Cardiac fibroblast (primary cell): ENCODE measurements at places on chromosomes 13 and 19.

GRCh38 chr19:3665681-3666544, 34.4 kb downstream of the PIP5K1C start:
- DNase-seq = peak; percentile 39

- no peak for DNase-seq
Measured at GRCh38 chr19:13023656-13024055, 28.4 kb downstream of the NFIX start.

- DNase-seq = peak; percentile 15
Measured at GRCh38 chr19:45187421-45188100, 9.0 kb downstream of the BLOC1S3 start.

- no peak for DNase-seq
Measured at GRCh38 chr13:105220881-105221280, 1314.6 kb downstream of the EFNB2 start.

DNA sequence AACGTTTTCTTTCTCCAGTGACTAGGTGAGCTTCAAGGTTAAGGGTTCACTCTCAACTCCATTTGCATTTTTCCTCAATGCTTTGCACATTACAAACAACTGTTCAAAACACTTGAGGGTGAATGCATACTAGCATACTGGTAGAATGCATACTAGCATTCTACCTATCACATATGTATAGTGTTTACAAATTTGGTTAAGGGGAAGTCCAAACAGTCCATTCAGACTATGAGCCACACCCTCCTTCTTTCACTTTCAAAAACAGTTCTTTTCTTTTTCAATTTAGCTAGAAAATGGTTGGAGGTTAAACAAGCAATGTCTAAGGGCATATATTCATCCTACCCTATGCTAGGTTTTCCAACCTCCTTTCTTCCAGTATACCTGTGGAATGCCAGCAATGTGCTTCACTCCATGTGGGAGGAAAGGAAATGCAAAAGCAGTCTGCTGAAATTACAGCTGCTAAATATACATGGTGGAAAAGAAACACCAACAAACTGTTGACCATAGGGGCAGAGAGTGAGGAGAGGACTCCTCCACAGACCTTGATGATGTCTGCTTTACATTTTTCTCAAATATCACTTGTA, 102.6 kb downstream of the DOCK9 start:
- no peak for DNase-seq

DNA sequence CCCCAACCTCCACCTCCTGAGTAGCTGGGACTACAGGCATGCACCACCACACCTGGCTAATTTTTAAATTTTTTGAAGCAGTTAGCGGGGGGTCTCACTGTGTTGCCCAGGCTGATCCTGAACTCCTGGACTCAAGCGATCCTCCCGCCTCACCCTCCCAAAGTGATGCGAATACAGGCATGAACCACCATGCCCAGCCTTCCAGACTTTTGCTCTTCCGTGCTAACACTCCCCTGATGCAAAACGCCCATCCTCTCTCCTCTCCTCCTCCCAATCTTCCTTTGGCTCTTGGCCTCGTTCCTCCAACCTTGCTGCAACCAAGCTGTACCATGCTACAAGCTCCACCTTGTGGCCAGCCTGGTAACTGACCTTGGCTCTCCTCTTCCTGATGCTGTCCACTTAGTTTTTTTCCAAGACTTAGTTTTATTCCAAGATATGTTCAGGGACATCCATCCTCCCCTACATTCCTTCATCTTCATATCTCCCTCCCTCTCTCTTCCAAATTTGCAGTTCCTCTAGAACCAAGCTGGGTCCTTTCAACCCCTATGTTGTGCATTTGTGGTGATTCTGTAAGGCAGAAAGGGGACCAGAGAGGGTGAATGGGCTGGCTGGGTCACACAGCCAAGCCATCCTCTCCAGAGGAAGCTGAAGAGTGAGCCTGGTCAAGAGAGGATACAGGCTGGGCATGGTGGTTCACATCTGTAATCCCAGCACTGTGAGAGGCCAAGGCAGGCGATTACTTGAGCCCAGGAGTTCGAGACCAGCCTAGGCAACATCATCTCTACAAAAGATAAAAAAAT, 32.8 kb downstream of the TINCR start:
- peak; percentile 32 for DNase-seq

- peak; percentile 67 for DNase-seq
Measured at GRCh38 chr13:99057310-99057975, 79.6 kb upstream of the DOCK9 start.

- DNase-seq = no peak
Measured at GRCh38 chr13:54198911-54199310, 1170.3 kb downstream of the OLFM4 start.

DNA sequence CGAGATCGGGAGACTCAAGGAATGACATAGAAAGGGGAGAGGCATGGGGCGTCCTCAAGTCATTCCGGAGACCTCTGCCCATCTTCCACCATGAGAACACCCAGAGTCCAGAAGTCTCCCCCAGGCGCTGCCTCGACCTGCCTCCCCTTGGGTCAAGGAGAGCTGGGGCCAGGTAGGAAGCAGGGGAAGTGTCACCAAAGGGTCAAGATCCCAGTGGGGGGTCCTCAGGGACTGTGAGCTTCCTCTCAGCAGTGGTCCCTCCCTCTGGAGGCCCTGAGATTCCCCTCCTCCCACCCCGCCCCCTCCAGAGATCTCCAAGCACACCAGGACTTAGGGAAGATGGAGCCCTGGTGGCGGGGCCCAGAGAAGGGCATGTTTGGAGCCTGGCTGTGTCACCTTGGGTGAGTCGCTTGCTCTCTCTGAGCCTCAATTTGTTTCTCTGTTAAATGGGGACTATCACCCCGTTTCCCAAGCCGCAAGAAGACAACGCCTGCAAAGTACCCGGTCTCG, 919 bp downstream of the DACT3 start:
- DNase-seq = peak; percentile 41

DNA sequence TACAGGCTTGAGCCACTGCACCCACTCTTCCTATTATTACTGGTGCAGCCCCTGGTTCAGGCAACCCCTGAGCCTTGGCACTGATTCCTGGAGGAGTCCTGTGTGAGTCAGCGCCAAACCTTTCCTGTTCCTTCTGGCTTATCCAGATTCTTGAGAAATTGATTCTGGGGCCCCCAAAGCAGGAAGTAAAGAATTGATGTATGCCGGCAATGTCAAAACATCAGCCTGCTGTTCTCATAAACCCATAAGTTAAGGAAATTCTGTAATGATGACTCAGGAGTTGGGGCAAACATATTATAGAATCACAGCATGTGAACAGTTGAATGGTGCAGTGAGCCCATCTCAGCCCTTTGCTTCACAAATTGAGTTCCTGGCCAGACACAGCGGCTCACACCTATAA, 1.4 kb upstream of the OR7G3 start:
- DNase-seq = peak; percentile 66

- DNase-seq = no peak
Measured at GRCh38 chr13:90591927-90592268, 755.6 kb upstream of the MIR17HG start.

DNA sequence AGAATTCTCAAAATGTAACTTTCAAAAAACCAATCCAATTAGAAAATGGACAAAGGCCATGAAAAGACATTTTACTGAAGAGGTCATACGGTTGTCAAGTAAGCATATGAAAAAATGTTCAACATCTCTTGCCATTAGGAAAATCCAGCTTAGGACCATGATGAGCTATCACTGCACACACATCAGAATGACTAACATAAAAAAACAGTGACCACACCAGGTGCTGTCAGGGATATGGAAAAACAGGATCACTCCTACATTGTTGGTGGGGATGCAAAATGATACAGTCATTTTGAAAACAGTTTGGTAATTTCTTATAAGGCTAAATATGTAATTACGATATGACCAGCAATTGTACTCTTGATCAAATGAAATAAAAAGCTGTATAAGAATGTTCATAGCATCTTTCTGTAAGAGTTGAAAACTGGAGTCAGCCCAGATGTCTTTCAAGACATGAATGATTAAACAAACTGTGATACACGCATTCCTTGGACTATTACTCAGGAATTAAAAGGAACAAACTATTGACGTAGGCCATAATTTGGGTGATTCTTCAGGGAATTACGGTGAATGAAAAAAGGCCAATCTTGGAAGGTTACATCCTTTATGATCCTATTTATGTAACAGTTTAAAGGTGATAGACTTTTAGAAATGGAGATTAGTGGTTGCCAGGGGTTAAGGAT, 26.9 kb upstream of the RCBTB2 start:
- peak; percentile 90 for DNase-seq

DNA sequence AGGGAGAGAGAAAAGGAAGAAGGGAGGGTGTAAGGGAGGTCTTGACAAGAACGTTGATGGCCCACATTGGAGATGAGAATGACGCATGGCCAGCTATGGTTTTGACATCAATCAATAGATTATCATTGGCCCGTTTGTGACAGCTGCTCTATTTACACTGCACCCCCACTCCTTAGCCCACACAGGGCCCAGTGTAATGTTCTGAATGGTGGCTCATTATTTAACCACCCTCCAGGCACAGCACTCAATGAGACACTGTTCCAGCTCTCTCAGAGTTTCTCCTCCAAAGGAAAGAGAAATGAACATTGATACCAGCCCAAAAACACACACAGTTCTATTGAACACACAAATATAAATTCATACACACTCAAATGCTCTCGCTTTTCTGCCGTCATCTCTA, 173.0 kb upstream of the IPO5 start:
- no peak for DNase-seq

GRCh38 chr19:610071-610800, 20.6 kb downstream of the HCN2 start:
- no peak for DNase-seq

- no peak for DNase-seq
Measured at GRCh38 chr13:48296528-48296927, 7.0 kb upstream of the RB1 start.

GRCh38 chr19:5083547-5083965, 114.6 kb downstream of the KDM4B start:
- DNase-seq = no peak

DNA sequence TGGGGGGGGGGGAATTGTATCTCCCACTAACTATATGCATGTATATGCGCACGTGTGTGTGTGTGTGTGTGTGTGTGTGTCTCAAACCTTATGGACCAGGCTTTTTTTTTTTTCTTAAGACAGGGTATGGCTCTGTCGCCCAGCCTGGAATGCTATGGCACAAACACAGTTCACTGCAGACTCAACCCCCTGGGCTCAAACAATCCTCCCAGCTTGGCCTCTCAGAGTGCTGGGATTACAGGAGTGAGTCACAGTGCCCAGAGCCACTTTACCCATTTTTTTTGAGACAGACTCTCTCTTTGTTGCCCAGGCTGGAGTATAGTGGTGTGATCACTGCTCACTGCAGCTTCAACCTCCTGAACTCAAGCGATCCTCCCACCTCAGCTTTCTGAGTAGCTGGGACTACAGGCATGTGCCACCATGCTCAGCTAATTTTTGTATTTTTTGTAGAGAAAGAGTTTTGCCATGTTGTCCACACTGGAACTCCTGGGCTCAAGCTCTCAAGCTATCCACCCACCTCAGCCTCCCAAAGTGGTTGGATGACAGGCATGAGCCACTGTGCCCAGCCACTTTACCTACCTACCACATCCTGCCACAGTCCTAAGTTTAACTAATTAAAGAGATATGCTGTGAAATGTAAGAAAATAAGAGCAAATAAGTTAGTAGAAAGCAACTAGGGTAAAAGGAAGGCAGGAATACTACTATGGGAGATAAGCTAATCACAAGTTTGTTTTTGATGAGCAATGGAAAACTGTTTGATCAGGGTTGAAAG, 2.4 kb downstream of the ZMYM5 start:
- DNase-seq = peak; percentile 72

DNA sequence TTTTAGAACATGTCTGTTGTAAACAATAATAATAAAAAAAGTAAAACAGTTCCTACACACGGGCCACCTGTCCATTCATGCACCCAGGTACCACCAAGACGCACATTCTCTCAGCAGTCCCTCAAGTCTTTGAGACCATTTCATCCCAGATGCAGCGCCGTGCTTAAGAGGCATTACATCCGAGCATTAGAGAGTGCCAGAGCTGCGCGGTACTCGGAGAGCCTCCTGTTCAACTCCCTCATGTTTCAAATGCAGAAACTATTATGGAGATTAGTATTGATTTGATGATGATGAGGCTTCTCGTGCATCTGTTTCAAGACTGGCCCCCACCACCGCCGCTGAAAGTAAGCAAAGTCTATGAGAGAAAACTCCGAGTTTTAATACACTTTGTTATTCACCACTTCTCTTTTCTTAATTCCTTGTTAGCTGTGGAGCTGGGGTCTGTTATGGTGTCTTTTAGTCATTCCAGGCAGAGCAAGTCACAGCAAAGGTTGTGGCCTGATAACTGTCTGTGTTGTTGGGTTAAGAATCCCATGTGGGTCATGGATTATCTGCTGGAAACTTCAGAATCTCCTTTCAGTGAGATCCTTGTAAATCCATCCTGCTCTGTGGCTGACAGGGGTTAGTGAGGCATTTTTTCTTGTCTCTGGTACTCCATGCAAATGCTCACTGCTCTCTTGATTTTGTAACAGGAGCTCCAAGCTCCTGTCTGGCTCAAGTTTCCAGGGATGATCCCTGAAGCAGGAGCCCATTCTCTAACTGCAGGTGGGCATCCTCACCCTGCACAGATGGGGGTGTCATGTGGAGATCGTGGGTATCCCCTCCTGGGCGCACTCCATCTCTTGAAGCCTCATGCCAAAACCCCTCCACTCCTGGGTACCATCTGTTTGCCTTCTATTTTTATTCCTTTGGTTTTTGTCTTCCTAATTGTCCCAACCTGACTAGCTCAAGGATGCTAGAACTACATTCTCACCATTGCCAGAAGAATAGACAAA, 74.9 kb upstream of the MTIF3 start:
- no peak for DNase-seq

GRCh38 chr19:39752390-39752789, 14.6 kb upstream of the CLC start:
- DNase-seq = no peak

GRCh38 chr19:18261474-18261873, 12.8 kb downstream of the IQCN start:
- DNase-seq = no peak

DNA sequence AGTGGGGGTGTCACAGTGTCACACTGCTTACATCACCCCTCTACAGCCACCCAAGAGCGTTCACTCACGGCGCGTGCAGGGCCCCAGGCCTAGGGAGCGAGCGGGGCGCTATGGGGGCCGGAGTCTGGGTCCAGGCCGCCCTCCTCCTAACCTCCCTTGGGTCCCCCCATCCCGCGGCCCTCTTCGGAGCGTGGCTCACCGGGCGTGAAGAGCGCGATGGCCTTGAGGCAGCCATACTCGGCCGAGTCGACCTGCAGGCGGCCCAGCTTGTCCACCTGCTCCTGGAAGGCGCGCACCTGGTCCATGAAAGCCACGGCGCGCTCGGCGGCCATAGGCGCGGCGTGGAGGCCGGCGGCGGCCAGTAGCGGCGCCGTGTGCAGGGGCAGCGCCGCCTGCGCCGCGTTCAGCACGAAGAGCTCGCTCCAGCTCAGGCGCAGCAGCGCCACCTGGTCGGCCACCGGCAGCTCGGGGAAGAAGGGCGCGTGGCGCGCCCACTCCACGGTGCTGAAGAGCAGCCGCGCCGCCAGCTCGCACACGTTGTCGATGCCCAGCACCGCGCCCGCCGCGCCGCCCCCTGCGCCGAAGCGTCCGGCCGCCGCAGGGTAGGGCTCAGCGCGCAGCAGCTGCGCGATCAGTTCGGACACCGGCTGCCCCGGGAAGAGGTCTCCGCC, 9.4 kb downstream of the OCEL1 start:
- DNase-seq = peak; percentile 62
